ENCODE measurements at places on chromosomes 1 and 21.

DNA sequence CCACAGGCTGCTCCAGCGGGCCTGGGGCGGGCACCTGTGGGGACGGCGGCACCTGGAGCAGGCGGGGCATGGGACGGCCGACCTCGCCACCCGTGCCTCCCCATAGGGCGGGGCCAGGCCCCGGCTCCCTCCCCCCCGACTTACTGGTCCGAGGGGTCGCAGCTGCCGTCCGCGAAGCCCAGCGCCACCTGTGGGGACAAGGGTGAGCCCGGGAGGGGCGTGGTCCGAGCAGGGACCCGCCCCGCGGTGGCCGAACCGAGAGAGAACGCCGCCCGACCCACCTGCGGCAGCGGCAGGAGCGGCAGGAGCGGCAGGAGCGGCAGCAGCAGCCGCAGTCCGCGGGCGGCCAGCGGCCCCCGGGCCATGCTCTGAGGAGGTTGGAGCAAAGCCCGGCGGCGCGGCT lies at the start of gene TMEM52:
Gene TMEM52 (minus strand): TSS at position 379 of the 403 bp plus-strand sequence. CDS start 14 bp downstream, at position 365.
- DNase-seq: no peak

DNA sequence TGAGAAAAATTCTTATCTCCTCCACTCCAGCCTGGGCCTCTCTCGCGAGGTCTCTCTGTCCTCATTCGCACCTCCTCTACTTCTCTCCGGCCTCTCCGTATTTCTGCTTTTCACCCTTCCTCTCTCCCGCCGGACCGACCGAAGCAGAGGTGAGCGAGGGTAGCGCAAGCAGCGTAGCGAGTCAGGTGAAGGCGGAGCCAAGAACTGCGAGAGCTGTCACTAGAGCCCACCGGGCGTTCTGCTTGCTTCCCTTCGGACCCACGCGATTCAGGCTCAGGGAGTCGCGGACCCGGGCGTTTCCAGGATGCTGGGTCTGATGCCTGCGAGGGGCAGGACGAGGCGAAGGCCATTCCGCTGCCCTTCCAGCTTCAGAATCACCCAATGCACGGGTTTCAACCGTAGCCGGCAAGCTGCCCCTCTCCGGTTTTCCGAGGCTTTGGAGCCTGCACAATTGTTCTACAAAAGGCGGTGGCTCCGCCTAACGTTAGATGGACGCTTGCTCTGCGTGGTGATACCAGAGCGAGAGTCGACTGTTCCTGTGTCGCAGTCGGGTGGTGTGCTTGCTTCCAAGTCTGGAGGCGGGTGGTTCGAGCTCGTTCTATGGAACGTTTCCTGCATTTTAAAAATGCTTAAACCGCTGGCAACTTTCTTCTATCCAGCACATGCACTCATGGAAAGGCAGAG lies 310.2 kb downstream of the FAM72C start:
- no peak for DNase-seq

GRCh38 chr1:76268341-76268740 lies 193.8 kb downstream of the ST6GALNAC3 start:
- no peak for DNase-seq

- no peak for DNase-seq
Observed at GRCh38 chr1:208835781-208836180, 591.6 kb upstream of the PLXNA2 start.

DNA sequence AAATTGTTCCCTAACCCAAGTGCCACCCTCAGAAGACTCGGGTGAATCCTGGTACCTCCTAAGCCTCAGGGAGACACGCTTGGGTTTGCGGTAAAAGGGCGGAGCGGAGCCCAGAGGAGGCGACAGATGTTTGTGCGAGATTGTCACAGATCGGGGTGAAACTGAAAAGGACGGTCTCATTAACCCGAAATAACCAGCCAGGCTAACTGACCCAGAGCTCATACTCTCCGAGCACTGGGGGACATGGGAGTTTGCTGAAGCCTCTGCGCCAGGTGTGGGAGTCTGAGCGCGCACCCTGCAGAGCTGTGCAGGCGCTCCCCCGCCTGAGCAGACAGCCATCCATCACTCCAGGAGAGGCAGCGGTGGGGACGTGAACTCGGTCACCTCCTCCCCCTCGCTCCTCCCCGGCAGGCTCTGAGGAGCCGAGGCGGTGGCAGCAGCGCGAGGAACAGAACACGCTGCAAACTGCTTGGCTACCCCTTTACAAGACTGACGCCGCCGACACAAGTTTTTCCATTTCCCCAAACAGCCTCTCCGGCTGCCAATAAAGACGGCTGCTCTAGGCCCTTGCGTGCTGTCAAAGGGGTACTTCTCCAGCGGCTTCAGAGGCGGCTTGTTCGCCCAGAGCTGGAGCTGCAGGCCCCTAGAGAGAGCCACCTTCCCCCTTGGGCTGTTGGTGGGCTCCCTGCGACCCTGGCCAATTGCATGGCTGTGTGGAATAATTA lies 43.5 kb downstream of the RRAGC start:
- DNase-seq: no peak

DNA sequence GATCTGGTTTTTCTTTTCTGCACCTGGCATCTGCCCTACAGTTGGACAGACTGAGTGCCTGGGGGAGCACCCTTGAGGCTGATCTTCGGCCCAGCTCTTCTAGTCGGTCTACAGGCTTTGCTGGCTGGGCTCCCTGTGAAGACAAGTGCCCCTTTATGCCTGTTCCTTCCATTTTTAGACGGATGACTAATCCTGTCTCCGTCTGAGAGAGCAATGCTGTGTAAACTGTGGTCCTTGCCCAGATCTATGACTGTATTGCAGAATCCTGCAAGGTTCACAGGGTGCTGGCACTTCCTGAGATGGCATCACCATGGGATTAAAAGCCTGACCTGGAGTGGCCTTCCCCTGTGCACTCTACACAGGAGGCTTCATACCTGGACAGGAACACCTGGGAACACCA lies 47.6 kb upstream of the SAMD13 start:
- peak; percentile 65 for DNase-seq

- DNase-seq: no peak
Observed at GRCh38 chr1:118504867-118505266, 319.8 kb upstream of the SPAG17 start.

GRCh38 chr21:29371464-29371863 lies 72.7 kb downstream of the BACH1 start:
- no peak for DNase-seq

GRCh38 chr21:27825035-27825434 lies 858.1 kb upstream of the ADAMTS5 start:
- DNase-seq: no peak

- no peak for DNase-seq
Observed at GRCh38 chr21:29753216-29753615, 186.6 kb downstream of the GRIK1 start.

DNA sequence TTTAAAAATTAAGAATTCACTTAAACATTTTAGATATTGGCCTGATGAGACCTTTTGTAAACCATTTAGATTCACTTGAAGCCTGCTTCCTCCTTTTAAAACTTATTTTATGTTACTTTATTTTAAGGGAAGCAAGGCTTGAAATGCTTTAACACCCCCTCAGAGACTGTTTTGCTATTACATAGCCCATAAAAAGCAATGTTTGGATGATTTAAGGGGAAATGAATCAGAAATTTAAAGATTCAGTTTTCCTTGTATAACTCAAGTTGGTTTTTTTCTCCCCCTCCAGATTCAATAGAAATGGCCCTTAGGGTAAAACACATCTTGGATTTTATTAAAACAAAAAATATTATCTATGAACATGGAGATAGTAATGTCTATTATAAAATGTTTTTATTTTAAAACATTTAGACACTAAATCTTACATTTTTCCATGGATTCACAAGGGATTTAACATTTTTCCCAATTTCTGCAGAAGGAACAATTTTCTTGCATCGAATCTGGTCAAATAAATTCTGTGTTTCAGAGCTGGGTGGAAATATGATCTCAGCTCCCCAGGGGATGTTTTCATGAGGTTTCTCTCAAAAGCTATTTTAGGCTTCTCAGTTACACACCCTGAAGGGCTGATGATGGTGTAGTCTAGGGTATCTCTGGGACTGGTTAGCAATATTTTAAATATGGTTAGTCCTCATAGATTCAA lies 69.3 kb upstream of the WARS2 start:
- no peak for DNase-seq

GRCh38 chr1:171739656-171740055 lies 2.2 kb downstream of the VAMP4 start:
- DNase-seq: no peak

DNA sequence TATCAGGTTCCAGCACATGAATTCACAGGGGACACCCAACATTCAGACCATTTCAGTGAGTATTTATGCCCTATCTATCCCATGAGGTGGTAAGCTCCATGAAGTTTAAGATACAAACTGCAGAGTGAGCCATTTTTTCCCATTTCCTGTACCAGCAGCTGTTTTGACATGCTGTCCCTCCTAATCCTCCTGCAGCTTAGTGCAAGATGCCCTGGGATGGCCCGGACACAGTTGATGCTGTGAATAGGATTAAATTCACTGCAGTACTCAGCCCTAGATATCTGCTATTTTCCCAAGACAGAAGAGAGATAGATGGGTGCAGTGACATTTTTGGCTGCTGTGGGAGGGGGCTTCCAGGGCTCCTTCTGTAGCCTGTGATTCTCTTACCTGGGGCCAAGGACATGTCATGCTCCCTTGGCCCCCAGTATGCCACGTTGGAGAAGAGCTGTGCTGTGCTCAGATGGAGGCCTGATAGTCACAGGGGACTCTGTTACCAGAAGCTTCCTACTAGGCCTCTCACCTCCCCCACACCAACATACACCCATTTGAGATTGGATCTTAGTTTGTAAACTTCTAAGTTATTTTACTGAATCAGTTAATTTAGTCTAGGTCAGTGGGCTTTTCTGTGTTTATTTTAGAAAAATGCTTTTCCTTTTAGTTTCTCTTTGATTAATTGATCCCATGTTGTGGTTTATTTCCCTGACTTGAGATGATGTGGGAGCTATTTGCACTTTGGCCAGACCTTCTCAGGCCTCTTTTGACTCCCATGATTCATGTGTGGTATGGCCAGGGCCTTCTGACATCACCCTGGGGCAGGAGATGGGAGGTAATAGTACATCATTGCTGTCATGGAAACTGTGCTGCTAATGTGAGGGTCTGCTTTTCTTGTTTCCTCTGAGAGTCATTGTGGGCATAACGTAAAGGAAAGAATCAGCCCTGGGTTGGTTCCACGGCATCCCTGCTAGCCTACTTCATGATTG lies 92.6 kb downstream of the ST3GAL3 start:
- DNase-seq: no peak

DNA sequence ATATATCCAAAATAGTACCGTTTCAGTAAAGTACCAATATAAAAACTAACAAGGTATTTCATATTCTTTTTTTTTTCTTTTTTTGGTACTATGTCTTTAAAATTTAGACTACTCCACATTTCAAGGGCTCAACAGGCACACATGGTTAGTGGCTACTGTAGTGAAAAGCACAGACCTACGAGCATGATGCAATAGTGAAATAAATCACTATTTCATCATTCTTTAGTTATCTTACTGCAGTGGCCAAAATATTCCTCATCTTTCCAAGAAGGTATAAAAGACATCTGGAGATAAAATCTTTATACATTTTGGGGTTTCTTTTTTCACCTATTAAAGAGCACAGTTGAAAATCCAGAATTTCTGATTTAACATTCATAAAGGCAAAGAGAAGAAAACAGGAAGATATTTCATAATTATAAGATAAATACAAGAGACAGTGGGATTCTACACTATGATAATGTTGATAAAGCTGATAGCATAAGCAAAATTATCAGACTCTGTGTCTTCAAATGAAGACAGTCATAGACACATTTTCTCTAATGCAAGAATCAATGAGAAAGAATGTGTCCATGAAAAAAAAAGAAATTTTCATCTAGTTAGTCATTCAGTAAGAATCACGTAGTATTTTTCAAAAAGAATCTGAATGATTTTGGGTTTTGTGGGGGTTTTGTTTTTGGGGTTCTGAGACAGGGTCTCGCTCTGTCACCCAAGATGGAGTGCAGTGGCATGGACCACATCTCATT lies 41.9 kb downstream of the CEP170 start:
- no peak for DNase-seq

DNA sequence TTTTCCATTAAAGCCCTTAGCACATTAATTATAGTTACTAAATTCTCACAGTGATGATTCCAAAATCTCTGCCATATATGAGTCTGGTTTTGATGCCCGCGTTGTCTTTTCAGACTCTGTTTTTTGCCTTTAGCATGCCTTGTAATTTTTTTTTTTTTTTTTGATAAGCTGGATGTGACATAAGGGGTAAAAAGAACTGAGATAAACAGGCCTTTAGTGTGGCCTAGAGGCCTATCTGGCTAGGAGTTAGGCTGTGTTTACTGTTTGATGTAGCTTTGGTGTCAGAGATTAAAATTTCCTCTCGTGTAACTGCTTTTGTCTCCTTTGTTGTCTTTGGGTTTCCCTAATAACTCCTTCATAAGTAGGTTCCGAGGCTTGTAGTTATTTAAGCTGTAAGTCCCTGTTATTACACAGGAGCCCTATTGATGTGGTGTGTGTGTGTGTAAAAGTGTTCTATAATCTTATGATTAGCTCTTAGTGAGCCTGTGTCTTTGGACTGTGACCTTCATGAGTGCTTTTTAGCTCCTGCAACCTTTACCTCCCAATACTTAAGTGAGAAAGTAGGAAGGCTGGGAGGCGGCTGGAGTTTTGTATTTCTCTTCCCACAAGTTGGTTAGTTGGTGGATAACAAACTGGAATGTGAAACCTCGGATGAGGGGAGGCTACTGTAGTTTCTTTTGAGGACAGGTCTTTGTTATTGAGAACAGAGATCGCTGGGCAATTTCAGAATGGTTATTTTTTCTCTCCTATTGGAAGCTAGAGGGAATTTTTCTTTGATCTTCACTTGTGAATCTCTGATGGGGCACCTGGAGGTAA lies 19.3 kb downstream of the HS2ST1 start:
- DNase-seq: no peak

DNA sequence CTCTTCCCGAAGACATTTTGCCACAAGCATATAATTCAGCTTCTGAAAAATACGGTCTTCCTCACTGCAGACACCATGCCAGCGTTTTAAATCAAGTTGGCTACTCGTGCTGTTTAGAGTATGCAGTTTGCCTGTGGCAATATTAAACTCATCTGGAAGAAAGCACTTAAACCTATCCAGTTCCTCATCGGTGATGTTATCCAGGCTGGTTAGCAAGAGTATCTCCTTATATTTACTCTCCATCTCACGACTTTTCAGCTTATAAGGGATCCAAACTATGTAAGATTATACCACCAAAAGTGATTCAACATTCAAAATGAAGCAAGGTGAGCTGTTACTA lies 9.7 kb upstream of the IFI16 start:
- no peak for DNase-seq

DNA sequence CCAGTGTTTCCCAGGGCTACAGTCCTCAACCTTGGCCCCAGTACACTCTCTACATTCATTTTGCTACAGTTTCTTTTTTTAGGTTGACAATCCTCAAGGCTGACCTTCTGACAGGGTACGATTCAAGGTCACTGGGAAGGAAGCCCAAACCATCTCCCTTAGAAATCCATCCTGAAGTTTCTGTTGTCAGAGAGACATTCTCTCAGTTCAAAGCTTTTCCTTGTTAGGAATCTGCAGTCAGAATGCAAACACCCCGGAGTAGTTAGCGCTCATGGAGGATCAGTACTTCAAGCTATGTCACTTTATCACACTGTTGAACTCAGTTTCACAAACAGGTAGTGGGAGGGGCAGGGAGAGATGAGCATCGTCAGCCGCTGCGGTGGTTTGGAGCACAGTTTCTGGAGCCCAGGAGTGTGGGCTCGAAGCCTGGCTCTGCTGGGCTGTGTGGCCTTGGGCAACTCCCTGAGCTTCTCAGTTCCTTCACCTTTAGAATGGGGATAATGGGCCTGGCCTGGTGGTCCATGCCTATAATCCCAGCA lies 4.2 kb downstream of the SLC2A5 start:
- no peak for DNase-seq

All from sigmoid colon (tissue), 7 donors.